Inflammatory macrophage treated with lipopolysaccharide for 1 hour (primary cell): ENCODE measurements at places on chromosomes 3 and 15.

- no peak for DNase-seq
These were observed 58.6 kb upstream of the NUDT16 start for GRCh38 chr3:131323014-131323413.

GRCh38 chr3:143809121-143809621 is 39.1 kb downstream of the SLC9A9 start:
- no peak for DNase-seq

DNA sequence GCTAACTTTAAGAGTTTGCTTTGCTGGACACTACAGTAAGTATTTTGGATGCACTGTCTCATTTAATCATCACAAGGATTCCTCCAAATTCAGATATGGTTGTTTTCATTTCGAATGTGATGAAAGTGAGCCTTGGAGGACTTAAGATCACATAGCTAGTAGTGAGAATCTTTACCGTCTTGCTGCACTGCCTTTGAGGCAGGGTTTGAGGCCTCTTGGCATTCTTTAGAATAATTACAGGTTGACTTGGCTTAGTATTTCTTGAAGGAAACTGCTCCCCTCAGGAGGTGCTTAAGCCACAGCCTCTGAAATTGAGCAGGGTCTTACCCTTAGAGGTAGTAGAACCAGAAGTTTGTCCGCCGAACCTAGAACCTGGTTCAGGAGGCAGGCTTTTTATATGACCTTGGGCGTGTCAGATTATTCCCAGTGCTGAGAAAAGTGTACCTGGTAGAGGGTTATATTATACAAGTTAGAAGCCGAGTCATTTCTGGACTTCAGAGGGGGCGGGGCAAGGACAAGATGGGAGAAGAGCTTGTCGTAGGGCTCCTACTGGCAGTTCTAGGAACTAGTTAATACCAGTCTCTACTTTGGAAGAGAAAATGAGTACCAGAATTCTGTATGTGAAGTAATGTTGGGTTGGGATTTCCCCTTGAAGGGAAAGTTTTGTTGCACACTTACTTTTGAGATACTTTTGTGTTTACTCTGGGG is 1.1 kb downstream of the TFG start:
- peak; percentile 83 for DNase-seq

DNA sequence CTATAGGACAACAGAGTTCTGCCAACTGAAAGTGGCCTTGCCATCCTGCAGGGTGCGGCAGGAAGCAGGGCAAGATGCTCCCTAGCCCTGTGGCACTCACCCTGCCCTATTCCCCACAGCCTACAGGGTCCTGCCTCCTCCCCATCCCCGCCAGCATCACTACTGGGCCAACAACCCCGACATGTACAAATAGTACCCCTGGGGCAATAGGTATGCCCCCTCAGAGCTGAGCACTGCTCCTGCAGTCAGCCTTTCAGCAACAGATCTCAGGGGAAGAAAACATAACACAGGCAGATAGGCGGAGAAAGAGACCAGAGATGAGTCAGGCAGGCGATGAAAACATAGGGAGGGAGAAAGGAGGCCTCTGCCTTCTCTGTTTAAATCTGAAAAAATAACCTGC is 74.7 kb downstream of the XXYLT1 start:
- DNase-seq, result no peak

DNA sequence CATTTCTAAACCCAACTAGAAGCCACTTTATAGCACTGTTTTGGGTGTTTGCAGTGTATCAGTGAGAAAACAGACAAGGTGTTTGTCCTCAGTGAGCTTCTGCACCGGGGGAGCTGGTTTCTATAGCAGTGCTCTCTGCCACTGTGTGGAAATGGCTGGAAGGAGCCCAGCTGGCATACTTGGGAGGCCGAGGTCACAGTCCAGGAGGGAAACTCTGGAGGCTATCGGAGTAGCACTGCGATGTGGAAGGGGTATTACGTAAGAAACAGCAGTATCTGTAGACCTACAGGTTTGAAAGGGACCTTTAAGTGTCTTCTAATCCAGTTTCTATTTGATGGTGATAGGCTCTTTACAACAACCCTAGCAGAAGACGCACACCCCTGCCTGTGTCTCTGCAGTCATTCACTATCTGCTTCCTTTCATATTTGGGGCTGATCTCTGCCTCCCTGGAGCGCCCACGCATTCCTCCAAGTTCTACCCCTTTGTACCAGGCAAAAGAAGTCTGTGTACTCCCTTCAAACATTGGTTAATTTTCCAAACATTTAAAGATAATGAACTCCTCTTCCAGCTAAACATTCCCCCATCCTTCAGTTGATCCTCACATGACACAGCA is 87.4 kb upstream of the ADAMTS17 start:
- DNase-seq, result no peak
